NCI-H1105 (cell line): ENCODE measurements at places on chromosomes 7 and 10.
A peak's percentile ranks its signal among the peaks of the same experiment; 100 is the strongest.

- DNase-seq, result no peak
Observed at GRCh38 chr7:22083704-22084240, 138.1 kb upstream of the CDCA7L start.

DNA sequence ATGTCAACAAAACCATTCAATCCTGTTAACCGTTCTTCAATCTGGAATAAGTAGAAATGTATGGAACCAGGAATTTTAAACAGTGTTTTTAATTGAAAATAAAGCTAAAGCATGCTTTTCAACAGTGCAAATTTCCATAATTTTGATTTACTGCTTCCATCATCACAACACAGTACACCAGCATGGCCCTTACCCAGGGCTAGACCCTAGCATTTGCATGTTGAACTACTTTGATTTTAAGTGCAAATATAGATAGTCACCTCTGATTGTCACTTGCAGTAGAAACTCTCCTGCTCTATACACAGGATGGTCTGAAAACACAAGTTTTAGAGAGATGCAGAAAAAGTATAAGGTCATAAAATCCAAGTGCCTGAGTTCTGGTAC lies 12.1 kb downstream of the SKIDA1 start:
- no peak for DNase-seq

DNA sequence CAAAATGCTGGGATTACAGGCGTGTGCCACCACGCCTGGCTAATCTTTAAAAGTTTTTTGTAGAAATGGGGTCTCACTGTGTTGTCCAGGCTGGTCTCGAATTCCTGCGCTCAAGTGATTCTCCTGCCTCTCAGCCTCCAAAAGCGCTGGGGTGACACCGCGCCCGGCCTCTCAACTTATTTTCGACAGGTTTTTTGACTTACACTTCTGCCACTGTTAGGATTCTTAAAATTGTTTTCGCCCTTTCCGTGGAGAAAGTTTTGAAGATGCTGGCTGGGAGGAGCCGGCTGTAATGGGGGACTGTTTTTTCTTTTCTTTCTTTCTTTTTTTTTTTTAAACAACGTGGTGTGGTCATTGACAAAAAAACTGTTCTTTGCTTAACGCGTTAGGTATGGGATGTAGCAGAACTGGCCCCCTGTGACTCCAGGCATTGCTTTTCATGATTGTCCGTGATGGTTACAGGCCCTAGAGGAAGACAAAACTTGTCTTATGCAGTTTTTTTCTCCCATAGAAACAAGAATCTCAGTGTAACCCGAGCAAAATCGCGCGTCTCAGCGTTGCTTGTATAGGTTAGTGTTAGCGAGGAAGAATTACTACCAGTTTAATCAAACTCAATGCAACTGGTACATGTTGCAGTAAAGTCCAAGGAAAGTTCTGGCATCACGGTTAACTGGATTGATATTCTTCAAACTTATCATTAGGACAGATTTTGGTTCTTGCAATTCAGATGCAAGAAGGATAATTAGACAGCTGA lies 72.2 kb downstream of the DAGLB start:
- no peak for DNase-seq

DNA sequence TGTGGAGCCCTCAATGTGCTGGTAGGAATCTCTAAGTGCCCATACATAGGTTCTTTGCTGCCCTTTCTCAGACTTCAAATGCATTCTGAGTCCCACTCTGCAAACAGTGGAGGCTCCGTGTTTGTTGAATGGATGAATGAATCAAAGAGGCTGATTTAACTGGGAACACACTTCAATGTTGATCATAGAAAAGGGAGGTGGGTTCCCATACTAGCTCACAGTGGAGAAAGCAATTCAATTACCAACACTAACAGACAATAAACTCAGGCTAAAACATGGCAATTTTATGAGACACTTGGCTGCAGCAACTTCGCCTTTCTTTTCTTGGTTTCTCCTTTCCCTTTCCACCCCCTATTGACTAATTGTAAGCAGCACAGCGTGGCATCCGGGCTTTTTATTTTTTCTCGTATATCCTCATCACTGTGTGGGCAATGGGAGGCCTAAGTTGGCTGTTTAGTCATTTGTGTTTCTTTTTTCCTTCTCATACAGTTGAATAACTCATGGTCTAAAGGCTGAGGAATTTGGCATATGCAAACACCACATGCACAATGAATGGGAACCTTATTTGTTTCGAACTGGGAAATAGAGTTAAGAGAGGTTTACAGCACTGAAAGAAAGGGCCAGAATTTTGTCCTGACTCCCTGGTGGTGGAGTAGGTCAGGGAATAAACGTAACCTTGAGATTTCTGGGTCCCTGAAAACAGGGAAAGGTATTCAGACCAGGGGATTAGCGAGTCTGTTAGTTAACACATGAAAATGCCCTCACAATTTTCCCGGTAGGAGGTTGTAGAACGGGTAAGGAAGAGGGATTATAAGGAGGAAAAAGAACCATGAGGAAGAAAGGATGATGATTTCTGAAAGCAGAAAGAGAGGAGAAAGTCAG lies 858.5 kb downstream of the KCNMA1 start:
- DNase-seq, result no peak

GRCh38 chr7:42283553-42283952 lies 46.5 kb upstream of the GLI3 start:
- no peak for DNase-seq

- DNase-seq, result no peak
Observed at GRCh38 chr10:99521765-99522469, 10.8 kb upstream of the NKX2-3 start.

DNA sequence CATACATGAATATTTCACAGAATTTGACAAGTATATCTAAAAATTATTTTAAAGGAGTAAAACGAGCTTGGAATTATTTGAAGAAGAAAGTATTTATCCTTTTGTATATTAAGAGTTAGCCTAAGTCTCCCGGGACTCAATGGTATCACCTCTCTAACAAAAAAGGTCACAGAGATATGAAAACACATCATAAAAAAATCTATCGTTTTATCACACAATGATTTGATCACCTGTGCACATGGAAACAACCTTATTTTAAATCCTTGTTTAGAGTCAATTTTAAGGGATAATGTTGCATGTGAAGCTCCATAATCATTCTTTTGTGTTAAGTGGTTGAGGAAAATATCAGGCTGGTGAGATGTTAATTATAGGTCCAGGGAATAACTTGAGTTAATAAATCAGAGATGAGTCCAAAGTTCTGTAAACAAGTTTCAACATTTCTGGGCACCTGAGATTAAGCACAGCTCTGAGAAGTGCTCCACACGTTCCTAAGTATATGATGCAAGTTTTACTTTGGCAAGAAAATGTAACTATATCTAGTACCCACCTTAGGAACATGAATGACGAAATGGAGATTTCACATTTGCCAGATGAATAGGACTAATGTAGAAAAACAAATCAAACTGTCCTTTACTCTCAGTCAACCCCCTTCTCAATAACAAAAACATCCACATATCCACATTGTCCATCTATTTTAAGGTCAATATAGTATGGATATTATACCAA lies 148.5 kb upstream of the AKR1E2 start:
- DNase-seq, result no peak

GRCh38 chr10:62690703-62691102 lies 113.8 kb upstream of the ADO start:
- DNase-seq, result no peak

DNA sequence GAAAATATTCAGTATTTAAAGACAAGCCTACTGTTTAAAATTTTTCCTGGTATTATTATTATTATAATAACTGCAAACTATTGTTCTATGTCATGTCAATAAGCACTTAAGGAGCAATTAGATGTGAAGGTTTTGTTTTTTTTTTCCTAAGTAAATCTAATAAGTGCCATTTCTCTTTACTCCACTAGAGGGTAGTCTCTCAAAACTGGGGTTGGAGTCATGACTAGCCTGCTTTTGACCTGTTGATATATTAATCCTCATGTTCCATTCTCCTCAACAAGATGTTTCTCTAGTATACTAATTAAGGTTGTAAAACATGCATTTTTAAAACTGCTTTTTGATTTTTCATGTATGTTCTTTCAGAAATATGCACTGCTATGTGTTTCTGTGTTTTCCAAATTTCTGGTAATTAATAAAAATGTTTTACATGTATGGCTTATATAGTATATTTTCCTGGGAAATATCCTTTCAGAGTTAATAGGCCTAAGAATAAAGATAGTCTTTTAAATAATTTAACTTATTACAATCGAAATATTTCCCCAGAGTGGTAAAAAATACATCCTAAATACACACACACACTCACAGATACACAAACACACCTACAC lies 1.0 kb upstream of the LRRN3 start:
- DNase-seq, result peak; percentile 34

DNA sequence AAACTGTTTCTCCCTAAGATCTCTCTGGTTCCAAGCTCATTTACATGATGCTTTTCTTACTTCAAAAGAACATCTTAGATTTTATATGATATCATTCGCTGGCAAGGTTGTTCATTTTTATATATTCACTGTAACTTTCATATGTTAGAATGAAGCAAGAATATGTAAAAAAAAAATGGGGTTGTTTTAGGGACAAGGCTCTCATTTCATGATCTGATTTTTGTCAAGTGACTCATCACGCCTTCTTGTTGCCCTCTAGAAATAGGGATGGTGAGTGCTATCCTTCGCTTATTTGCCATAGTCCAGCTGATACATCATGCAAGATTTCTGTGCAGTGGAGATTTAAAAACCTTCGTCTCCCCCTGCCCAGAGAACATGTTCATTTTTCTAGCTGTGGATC lies 14.0 kb upstream of the CELF2 start:
- DNase-seq, result no peak

GRCh38 chr10:31619531-31620061 lies 300.6 kb downstream of the ZEB1 start:
- DNase-seq, result no peak

- DNase-seq, result no peak
Observed at GRCh38 chr7:48964074-48964473, 39.7 kb downstream of the CDC14C start.

DNA sequence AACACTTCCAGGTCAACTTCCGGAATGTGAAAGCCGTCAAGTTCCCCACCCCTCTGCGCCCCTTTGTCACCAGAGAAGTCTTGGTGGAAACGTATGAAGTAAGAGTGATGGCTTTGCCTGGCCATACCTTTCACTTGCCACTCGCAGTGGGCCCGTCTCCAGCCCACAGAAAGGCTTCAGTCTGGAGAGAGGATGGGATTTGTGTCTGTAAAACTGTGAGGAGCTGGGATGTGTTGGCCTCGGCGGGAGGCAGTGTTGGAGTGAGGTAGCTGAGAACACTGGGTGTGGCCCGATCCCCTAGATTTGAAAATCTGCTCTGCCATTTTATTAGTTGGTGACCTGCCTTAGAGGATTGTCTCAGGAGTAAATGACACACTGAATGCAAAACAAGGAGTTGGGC lies 6.4 kb downstream of the ADCK2 start:
- no peak for DNase-seq

- DNase-seq, result no peak
Observed at GRCh38 chr7:139634087-139634486, 110.6 kb downstream of the CLEC2L start.

DNA sequence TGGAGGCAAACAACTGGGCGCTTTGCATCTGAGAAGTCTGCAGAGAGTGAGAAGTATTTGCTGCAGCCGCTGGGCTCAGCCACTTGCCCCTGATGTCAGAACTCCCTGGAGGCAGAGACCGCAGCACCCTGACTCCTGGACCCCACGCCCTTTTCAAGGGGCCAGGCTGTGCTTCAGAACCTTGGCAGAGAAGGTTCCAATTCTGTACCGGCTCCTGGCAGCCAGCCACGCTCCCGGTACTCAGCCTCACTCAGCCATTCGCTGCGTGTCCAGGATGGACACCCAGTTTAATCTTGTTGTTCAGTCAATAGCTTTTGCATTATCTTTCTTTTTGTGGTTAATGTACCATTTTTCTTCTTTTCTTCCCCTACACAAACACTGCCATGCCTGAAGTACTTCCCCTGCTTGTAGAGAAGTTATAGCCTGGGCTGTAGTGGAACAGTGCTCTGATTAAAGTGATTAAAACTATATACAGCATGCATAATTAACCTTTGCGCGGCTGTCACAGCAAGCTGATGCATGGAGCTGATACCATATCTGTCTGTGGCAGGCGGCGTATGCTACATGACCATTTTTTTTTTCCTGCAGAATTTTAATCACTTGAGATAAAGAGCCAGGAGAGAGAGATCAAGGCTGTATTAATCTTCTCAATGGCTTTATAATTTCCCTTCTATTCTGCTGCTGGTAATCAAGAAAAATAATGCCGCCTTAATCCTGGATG lies 578.5 kb downstream of the SDK1 start:
- DNase-seq, result peak; percentile 54
